B cell (primary cell): ENCODE measurements at places on chromosomes 5 and 9. TPM values are rescaled to one million over a fixed set of nuclear protein-coding genes. Genes with fewer than 3 reads are reported as not detected.

The OR1Q1 gene
- not detected in 2 replicates for total RNA-seq

DNA sequence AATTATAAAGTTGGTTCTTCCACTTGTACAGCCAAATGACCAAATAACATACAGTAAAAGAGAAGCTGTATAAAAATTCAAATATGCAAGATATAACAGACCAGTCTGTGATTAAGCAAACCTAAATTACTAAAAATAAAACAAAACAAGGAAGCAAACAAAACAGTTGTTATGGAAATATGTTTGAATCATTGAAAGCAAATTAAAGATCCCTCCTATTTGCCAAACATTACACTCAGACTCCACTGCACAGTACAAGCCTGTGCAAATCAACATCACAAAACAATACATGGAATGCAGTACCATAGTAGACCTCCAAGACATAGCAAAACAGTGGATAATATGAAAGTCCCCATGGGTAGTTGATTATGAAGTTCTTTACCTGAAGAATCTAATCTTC, 288.1 kb upstream of the PTGER4 start:
- no peak for DNase-seq

DNA sequence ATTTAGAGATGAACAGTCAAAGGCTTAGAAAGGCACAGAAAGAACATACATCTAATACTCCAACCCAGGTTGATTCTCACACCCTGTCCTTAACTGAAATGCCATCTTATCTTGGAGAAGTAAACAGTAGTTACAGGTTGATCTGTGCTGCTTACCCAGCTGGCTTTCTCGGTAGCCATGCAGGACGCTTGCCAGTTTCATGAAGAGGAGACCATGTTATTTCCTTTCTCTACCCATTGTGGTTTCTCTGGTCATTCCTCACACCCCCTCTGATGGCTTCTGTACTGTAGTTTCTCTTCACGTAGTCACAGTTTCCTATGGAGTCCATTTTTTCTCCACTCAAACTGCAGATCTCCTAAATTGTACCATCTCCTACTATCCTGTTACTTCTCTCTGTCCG, 206.0 kb downstream of the SGCD start:
- DNase-seq, result no peak

DNA sequence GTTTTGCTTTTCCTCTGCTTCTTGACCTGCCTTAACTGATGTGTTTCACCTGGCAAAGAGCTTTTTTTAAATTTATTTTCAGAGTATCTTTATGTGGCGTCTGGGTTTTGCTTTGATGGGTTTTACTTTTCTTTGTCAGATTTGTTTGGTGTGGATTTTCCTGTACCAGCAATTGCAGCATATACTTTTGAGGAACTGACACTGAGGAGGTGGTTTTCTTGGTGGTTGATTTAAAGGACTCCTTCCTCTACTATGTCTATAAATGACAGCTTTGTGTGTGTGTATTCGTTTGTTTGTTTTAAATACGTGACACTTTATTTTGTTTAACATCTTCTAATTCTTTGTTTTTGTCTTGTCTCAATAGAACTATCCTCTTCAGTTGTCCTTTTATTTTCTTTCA, 1071.9 kb upstream of the ARRDC3 start:
- no peak for DNase-seq
